ENCODE measurements at places on chromosomes 7 and 10. TPM values are rescaled to one million over a fixed set of nuclear protein-coding genes. Genes with fewer than 3 reads are reported as not detected.

- no peak for DNase-seq
Measured at GRCh38 chr7:100893318-100893895, 2.3 kb downstream of the ACHE start.

GRCh38 chr10:14528450-14528849, 197.7 kb upstream of the FRMD4A start:
- no peak for DNase-seq

GRCh38 chr10:121823993-121824463, 103.8 kb downstream of the ATE1 start:
- DNase-seq = peak; percentile 62

DNA sequence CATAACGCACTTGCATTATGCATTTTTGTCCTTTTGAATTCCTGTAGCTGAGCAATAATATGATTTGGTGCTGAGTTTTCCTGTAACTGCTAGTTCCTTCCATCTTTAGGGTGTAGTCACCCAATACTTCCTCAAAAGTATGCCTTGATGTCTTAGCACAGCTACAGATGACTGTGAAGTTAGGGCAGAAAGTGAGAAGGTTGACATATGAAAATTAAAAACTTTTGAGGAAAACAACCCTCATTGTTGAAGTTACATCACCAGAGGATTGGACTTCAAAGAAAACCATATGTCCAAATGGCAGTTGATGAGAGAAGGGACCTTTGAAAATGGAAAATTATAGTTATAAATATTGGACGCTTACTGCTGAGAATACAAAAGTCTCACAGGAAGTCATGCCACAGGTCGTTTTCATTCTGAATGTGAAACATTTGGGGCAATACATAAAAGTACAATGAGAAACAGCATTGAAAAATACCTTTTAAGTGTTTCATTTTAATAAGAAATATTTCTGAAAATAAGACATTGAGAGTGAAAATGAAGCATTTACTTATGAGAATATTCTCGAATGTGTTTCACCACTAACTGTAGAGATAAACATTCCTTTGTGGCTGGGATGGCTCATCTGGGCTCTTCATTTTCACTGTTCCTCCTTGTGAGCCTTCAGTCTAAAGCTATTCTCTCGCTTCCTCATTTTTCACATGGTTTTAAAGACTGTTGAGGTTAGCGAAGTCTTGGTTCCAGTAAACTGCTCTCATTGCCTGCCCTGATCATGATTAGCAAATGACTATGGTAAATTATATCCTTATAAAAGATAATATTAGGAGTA, 61.4 kb upstream of the NME8 start:
- no peak for DNase-seq

DNA sequence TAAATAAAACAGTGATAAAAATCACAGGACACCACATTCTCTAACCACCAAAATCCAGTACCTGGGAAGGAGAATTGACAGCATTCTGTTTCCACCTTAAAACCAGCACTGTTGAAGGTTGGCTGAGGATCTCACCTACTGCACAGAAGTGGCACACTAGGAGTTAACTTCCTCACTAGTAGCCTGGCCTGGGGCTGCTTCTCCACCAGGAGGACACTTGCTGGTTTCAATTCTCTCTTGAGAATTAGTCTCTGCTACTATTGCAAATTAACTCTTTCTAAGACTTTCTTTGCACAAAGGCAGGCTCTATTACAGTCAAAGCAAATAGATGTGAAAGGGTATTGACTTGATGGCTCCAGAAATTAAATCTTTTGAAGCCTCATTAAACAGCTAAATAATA, 2.3 kb upstream of the CTTNBP2 start:
- no peak for DNase-seq

DNA sequence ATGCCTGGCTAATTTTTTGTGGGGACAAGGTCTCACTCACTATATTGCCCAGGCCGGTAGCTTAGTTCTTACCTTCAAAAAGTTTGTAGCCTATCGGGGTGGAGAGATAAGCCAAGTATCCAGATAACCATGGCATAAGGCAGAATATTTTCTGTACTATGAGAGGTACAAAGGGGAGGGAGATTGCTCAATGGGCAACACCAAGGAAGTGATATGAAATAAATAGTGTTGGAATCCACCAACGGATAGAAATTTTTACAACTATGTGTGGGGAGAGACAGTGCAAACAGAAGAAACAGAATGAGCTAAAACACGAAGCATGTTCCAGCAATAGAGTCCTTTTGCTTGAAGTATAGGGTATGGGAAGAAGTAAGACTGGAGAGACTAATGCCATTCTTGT, 8.1 kb downstream of the SCD start:
- no peak for DNase-seq

- DNase-seq = peak; percentile 77
Measured at GRCh38 chr10:11782793-11783557, 40.2 kb upstream of the PROSER2 start.

- peak; percentile 34 for DNase-seq
Measured at GRCh38 chr7:131605280-131605878, 49.0 kb upstream of the PODXL start.

DNA sequence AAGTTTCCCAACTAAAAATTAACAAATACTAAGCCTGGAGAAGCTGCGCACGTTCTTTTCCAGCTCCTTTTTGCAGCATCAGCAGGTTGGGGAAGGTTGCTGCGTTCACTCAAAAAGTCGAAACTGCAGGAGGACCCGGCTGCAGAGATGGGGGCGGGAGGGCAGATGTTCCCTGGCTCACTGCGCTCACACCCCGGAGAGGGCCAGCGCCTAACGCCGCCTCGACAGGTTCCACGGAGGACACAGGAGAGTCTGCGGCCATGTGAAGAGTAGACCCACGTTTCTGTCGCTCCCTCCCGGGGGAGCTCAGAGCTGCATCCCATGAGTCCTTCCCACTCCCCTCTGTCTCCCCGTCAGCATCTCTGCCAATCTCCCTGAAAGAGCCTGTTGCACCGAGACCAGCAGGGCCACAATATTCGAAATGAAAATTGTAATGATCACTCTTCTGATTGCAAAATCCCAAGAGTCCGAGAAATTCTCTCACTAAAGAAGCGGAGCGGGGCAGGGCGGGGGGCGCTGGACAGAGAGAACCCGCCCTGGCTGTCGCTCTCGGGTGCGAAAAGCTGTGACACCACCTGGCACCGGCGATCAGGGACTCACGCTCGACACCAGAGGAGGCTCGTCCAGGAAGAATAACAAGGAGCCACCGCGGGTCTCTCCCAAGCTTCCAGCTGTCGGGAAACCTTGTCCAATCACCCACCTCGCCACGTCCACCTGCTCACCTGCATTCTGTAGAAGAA, 131.5 kb upstream of the PFKP start:
- no peak for DNase-seq

DNA sequence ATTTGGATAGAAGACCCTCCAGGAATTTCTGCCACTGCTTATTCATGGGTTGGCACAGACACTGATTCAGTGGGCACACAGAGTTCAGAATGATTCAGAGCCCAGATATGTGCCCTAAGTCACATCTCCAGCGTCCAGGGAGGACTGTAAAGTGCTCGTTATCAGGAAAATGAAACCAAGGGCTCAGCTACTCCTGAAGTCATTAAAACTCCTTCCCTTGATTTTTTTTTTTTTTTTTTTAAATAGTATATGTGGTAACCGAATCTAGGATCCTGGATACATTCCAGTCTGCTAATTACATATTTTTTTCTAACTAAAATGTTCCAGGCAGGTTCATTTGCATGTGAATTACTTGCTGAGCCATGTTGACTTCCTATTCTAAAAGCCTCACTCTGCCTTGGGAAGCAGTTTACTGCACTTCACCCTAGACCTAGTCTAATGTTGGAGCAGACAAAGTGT, 34.7 kb downstream of the MET start:
- no peak for DNase-seq

GRCh38 chr10:102555781-102556328, 52.1 kb downstream of the SUFU start:
- DNase-seq = no peak

- peak; percentile 19 for DNase-seq
Measured at GRCh38 chr7:11650030-11650429, 182.0 kb downstream of the THSD7A start.

TFEC gene
- total RNA-seq = not detected

ZMYND11 gene
- total RNA-seq = 65.8 TPM

SLC13A4 gene
- 0.12 TPM for total RNA-seq

TFR2 gene
- 0.89 TPM for total RNA-seq

CPEB3 gene
- total RNA-seq = 4.5 TPM

CAMK2G gene
- 28.2 TPM for total RNA-seq

THNSL1 gene
- total RNA-seq = 4.5 TPM
